ENCODE measurements at places on chromosomes 13 and 19.

DNA sequence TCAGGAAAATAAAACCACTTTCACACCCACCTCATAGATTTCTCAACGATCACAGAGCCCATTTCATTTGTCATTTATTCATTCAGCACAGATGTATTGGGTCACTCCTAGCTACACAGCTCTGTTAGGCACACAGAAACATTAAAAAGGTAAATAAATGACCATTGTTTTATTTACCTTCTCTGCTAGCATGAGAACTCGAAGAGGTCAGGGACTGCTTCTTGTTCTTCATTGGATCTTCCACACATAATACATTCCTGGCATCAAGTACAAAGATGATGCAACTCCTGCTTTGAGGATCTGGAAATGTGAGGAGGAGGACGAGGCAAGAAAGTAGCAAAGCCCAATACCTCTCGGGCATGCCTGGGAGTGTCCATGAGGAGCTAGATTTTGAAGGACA is 168.1 kb downstream of the RBM26 start:
- DNase-seq: no peak

DNA sequence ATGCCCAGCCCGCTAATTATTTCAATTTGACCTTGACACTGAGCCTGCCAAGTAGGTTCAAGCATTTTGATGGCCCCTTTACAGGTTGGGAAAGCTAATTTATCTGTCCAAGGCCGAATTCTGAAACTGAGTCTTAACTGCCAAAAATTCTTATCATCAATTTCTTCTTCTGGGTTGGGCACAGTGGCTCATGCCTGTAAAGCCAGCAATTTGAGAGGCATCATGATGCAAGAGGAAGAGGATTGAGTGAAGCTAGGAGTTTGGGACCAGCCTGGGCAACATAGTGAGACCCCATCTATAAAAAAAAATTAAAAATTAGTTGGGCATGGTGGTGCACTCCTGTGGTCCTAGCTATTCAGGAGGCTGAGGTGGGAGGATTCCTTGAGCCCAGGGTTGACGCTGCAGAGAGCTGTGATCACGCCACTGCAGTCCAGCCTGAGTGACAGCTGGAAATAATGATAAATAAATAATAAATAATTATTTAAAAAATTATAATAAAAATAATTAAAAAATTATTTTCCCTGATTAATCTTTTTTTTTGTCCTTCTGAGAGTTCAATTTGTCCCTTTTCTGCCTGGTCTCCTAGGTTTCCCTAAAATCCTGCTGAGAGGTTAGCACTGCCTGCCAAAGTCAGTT is 1.3 kb upstream of the LDLR start:
- DNase-seq: no peak

DNA sequence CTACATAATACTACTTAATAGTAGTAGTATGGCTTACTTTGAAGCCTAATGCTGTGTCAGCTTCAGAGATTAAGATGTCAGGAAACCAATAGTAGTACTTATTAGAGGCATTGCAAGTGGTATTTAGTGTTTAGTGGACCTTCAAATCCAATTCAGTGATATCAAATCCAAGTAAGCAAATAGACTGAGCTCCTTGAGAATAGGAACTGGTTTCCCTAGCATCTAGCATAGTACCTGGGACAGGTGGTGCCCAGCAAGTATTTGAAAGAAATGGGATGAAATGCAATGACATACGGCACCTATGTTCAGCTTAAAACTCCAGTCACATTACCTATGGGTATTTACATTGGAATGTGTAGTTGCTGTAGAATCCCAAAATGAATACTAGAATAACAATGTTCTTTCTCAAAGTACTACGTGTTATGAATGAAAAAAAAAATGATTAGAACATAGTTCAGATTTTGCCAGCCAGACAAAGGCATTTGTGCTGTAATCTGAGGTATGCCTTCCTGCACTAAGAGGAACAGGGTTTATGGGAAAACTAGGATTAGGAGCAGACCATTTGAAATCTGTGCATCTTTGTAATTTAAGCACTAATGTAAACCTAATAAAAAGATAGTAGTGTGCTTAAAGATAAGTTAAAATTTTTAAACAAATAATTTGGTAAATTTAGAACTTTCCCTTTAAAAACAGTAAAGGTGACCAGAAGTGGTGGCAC is 17.1 kb downstream of the LSM14A start:
- DNase-seq: no peak

DNA sequence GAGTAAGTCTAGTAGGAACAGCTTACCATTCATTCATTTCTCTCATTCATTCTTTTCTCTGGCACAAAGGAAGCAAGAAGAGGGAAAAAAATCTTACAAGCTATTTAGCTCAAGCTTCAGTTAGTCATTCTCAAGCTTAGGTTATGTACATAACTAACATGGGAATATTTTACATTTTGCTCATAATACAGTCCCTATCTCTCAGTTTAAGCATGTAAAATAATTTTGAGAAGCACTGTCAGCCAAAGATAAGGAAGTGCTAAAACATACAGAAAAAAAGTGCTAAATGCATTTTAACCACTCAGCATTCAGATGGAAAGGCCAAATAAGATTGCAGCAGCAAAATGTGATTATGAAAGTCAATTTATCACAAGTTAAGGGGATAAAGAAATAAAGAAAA is 7.9 kb downstream of the RBM26 start:
- no peak for DNase-seq

- no peak for DNase-seq
Measured at GRCh38 chr13:112733112-112733511, 43.3 kb downstream of the ATP11A start.

All from GM03348 (cell line).